ENCODE measurements at places on chromosomes 4 and X.

- DNase-seq: no peak
These were observed 209.9 kb upstream of the ETNPPL start for GRCh38 chr4:108972613-108973283.

DNA sequence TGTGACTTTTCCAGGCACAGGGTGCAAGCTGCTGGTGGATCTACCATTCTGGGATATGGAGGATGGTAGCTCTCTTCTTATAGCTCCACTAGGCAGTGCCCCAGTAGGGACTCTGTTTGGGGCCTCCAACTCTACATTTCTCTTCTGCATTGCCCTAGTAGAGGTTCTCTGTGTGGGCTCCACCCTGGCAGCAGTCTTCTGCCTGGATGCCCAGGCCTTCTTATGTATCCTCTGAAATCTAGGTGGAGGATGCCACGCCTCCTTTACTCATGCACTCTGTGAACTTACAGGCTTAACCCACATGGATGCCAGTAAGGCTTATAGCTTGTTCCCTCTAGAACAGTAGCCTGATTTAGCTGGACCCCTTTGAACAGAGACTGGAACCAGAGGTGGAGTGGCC is 20.9 kb upstream of the EREG start:
- no peak for DNase-seq

DNA sequence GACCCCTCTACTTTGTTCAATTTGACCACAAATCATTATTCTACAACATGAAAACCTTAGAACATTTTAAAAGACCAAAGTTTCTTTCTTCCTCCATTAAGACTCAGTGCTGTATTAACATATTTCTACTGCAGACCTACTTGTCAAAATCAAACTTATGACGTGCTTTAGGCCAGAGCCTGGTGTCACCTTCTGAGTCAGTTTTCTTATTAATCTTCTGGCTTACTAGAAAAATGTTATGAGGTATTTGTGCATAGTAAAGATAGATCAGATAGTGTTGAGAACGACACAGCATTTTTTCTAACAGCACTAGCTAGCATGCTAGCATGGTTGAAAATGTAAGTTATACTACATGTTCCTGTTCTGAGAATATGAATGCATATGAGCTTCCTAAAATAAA is 333.6 kb upstream of the FAM241A start:
- DNase-seq: no peak

DNA sequence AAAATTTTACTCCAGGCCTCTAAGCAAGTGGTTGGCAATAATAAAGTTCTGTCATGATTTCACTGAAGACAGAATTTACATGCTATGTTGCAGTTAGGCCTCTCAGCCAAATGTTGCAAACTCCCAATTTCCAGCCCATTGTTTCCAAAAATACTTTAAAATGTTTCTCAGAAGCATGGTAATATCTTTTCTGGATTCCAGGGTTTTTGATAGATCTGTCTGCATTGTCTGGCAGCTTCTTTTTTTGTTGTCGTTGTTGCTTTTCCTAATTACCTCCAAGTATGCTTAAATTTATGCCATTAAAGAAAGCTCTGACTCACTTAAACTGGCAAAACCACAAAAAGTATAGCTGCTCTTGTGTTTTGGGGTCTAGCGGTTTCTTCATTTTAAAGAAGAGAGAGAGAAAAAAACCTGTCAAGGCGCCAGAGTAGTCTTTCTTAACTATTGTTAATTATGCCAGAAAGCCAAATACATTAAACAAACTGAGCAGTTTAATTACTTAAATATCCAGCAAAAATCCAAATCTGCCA is 97.0 kb downstream of the AGTR2 start:
- DNase-seq: no peak

GRCh38 chrX:125681058-125681457 is 361.4 kb downstream of the TEX13C start:
- DNase-seq: no peak

DNA sequence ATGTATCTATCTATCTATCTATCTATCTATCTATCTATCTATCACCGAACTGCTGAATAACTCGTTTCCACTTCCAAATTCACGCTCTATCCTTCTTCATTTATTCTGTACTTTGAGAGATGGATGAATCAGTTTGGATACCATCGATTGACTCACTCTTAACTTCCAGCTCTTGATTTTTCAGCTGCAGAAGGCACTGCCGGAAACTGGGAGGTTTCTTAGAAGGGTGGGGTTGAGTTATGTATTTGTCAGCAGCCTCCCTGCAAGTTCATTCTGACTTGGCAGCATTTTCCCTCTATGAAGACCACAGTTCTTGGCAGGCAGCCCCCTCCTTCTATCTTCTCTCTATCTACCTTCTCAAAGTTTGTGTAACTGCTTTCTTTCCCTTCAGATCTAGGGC is 112.0 kb upstream of the MAGEB18 start:
- DNase-seq: no peak

- no peak for DNase-seq
These were observed 27.1 kb upstream of the NSUN7 start for GRCh38 chr4:40722576-40723161.

DNA sequence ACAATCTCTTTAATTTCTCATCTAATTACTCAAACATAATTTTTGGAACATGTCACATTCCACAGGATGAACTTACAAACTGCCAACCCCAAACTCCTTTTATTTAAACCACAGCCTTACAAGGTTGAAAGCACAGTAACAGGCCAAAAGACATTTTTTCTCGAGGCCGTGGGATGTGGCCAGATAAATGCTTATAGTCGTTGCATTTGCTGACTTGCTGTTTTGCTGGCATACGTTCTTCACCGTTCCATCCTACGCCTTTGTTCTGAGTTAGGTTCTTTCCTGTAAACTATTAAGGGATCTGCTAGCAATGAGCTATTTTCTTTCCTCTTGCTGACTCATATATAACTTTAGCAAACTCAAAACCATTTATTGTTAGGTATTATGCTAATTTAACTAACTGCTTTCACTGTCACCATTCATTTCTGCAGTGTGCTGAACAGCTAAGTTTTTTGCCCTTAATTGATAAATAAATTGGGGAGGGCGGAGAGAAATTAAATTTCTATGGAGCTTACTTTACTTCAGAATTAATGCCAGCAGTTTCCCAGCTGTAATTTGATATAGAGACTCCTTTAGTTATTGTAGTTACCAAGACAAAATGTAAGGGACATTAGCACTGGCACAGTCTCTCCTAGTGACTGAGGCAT is 135.1 kb upstream of the PACRGL start:
- no peak for DNase-seq

DNA sequence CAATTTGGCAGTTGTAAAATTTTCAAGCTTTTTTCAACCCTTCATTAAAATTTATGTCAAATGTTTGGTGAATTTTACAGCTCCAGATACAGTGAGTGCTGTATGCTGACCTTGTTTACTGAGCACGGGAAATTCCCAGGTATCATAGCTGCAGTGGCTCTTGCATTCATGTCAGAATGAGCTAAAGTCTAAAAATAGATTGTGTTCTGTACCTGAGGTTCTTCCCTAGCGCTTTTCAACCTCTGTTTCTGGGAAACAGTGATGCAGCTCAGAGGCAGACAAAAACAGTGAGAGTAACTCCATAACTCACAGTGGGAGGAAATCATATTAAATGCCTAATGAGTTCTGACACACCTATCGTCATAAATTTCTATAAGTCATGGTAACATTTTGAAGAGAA is 393.8 kb upstream of the GNPDA2 start:
- no peak for DNase-seq

- DNase-seq: no peak
These were observed 74.7 kb downstream of the GALNT7 start for GRCh38 chr4:173243321-173243720.

GRCh38 chrX:78066110-78066509 is 37.9 kb upstream of the PGK1 start:
- no peak for DNase-seq

- no peak for DNase-seq
These were observed 85.2 kb upstream of the DCLK2 start for GRCh38 chr4:149993030-149993429.

- no peak for DNase-seq
These were observed 376.4 kb downstream of the KCTD8 start for GRCh38 chr4:44071959-44072955.

- no peak for DNase-seq
These were observed 39.0 kb downstream of the PTTG2 start for GRCh38 chr4:37999000-37999716.

GRCh38 chr4:56791316-56791715 is 30.2 kb downstream of the SPINK2 start:
- no peak for DNase-seq

DNA sequence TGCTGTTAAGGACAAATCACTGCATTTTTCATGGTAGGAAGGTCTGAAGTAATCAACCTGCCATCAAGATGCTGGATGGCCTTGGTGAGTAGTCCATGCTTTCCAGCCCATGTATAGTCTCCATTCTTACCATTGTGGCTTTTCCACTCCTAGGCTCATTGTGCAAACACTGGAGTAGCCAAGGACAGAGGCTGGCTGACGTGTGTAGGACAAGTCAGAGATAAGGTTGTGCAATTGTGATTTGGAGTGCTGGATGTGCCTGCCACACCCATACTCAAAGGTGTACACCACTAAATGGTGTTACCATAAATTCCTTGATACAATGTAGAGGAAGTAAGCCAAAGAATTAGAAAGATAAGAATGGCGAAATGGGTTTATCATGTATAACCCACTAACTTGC is 26.3 kb upstream of the RADX start:
- no peak for DNase-seq

- no peak for DNase-seq
These were observed 683.5 kb upstream of the GRIA3 start for GRCh38 chrX:122500556-122500955.

DNA sequence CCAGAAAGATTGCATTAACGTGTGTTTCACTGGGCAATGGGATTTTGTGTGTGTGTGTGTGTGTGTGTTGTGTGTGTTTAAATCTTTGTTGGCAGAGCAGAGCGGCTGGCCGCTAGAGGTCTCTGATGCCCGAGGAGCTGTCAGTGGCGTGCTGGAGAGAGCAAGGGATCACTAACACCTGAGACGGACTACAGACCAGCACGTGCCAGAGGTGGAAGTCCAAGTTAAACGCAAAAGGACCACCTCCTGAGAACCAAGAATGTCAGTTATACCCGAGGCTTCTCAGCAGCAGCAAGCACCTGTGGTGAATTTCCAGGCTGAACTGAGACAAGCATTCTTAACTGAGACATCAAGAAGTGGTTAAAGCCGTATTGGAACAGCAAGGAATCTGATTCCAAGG is 9.0 kb upstream of the SLC25A14 start:
- DNase-seq: no peak

DNA sequence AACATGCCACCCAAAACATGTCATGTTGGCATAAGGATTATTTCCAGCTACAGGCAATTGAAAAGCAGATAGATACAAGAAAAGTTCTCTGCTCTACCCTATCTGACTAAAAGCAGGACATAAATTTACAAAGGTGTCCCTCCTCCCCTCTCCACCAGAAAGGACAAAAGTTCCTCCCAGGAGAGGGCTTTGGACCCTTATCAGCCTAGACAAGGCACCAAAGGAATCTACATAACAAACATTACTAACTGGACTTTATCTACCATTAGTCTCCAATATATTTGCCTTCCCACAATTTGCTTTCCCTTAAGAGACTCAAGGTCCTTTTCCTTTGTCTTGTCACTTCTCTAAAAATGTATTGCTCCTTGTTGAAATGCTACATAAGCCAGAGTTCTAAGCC is 55.6 kb downstream of the ADGRA3 start:
- DNase-seq: no peak

GRCh38 chrX:40772290-40772689 is 36.9 kb upstream of the MED14 start:
- DNase-seq: no peak

- no peak for DNase-seq
These were observed 150.4 kb downstream of the MGST2 start for GRCh38 chr4:139815778-139816601.

GRCh38 chrX:39730662-39731329 is 367.0 kb downstream of the BCOR start:
- DNase-seq: no peak

Measured in cortex of kidney (tissue), 1 donor.